Endodermal cell (in vitro differentiated cells): ENCODE measurements at places on chromosomes 2 and 18.

DNA sequence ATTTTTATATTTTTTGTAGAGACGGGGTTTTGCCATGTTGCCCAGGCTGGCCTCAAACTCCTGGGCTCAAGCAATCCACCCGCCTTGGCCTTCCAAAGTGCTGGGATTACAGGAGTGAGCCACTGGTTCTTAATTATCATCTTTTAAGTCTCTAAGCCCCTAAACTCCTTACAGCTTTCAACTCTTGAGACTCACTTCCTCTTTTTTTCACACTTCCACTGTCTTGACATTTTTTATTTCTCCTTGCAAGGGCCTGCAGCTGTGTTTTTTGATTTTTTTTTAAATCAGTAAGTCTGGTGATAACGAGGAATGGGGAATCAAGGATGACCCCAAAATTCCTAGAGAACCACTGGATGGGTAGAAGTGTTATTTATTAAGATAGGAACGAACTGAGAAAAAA, 8.6 kb upstream of the ABCB11 start:
- no peak for DNase-seq

- DNase-seq, result no peak
Measured at GRCh38 chr2:142585785-142586184, 291.7 kb upstream of the KYNU start.

GRCh38 chr18:29271501-29271900, 1094.6 kb upstream of the CDH2 start:
- no peak for DNase-seq

DNA sequence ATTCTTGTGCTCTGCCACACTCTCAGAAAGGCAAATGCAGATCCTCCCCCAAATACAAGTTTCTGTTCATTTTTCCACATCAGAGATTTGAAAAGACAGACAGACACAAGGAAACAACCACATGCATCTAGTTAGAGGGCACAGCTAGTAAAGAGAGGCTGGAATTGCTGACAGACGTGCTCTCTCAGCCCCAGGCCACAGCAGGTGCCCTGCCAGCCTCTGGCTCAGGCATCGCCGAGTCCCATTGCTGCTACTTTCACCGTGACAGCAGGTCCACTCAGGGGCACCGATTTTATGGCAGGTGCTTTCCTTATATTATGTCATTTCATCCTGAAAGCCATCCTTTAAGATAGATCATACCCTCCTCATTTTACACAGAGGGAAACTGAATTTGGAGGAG, 507.5 kb downstream of the EIPR1 start:
- no peak for DNase-seq

DNA sequence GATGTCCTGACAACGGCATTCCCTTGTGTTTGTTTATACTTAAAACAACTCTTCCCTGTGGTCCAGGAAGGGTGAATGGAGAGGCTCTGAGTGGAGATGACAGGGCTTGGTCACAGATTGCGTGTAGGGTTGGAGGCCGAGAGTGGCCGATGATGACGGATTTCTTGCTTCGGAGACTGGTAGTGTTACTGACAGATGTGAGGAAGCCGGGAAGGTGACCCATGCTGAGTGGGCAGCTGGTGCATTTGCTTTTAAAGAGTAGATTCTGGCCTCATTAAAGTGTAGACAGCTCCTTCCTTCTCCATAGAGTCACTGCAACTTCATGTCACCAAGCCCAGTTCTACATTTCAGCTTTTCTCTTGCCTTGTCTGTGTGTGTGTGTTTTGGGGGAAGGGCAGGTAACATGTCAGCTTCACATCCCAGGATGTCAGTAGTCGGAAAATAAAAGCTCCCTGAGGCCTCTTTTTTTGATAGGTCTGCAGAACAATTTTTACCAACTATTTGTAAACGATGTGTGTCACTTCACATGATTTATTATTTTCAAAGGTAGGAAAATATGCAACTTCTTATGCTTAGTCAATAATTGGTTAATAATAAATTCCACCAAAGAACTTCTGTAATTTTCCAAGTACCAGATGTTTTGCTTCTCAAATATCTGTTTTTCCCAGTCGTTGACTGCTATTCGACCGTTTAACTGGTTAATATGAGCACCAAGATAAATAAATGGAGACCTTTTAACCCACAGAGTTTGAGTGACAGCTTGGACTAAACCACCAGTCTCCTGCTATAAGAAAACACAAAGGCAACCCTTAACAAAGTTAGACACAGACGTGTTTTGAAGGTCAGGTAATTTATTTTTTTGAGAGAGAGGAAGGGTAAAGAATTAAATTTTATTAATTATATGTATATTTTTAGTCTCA, 436.9 kb downstream of the SLC4A3 start:
- no peak for DNase-seq
